ENCODE measurements at places on chromosomes 3 and 15.
A peak's percentile ranks its signal among the peaks of the same experiment; 100 is the strongest.

GRCh38 chr3:56969851-56970250 lies 90.6 kb upstream of the SPATA12 start:
- DNase-seq: no peak

DNA sequence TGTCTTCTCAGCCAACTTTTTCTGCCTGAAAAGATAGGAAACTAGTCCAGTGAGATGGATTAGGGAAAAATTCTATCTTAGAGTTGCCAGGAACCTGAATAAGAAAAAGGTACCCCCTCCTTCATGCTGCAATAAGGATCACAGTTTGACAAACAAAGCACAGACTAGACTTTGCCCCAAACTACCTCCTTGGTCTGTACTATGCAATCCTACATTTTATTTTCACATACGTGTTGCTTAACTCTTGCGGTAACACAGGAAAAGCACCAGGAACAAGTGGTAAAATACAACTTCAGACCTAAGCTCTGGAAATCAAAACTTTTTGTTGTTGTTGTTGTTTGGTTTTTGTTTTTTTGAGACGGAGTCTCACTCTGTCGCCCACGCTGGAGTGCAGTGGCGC lies 11.3 kb upstream of the IL12A start:
- DNase-seq: no peak

DNA sequence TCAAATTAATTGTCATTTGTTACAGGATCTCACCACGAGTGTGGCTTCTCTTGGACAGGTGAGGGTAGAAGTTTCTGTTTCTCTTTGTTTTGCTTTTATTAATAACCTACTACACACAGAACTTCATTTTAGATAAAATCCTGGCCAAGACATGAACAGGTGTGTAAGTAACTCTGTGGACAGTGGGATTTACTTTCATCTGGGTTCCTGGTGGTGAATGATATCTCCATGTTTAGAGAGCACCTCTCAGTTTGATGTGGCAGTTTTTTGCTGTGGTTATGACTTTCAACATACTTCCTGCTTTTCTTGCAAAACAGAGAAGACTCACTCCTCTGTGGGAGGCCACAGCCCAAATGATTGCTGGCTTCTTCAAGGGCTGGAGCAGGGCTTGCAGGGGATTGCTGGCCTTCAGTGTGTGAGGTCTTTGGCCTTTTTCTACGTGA lies 71.1 kb upstream of the XCR1 start:
- DNase-seq: no peak

GRCh38 chr3:179224584-179224983 lies 26.3 kb downstream of the KCNMB3 start:
- no peak for DNase-seq

DNA sequence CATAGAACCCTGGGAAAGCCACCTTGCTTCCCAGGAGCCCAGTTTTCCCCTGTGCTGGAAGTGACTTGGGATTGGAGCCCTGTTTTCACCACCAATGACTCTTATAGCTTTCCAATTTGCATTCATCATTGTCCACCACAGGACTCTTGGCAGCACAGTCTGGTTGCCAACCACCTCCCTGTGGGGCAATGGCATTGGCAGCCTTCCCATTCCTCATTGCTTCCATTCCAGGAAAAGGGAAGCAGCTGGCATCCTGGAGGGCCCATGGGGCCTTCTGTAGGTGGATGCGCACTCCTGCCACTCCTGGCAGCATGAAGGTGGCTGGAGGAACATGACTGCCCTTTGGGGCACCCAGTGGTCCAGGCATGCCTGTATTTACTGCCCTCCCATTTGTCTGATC lies 57.7 kb downstream of the FEM1B start:
- no peak for DNase-seq

GRCh38 chr3:13851091-13851849 lies 28.6 kb downstream of the WNT7A start:
- no peak for DNase-seq

DNA sequence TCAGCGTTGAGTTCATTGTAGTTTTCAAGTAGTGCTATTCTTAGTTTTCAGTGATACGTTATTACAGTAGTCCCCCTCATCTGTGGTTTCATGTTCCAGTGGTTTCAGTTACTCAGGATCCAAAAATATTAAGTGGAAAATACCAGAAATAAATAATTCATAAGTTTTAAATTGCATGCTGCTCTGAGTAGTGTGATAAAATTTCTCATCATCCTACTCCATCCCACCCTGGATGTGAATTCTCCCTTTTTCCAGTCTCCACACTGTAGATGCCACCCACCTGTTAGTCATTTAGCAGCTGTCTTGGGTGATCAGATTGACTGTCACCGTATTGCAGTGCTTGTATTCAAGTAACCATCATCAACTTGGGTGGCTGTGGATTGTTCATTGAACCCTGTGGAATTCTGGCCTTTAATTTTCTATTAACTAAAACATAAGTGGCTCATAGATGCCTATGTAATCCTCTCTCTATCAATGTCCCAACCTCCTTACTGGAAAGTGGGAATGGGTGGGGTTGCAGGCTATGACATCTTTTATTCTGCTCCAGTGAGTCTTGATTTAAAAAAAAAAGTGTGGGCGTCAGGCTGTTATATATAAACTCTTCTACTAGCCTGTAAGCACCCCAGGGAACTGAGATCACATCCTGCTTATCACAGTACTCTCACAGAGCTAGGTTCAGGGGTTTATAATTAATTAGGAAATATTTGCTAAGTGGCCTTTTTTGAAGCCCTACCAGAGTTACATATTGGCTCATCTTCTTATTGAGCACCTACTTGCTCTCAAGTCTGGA lies 97.5 kb downstream of the CFAP20DC start:
- DNase-seq: no peak

DNA sequence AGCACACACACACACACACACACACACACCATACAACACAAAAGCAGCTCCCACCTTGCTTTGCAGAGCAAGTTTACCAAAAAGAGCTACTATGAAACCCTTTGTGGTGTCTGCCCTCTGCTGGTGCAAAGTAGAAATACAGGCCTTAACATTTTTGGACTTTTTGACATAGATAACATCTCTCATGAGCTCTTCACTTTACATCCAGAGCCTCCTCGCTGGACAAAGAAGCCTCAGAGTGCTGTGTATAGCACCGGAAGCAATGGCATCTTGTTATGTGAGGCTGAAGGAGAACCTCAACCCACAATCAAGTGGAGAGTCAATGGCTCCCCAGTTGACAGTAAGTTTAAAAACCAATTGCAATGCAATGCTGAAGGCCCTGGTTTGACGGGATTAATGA lies 157.9 kb downstream of the CHL1 start:
- peak; percentile 1 for DNase-seq

DNA sequence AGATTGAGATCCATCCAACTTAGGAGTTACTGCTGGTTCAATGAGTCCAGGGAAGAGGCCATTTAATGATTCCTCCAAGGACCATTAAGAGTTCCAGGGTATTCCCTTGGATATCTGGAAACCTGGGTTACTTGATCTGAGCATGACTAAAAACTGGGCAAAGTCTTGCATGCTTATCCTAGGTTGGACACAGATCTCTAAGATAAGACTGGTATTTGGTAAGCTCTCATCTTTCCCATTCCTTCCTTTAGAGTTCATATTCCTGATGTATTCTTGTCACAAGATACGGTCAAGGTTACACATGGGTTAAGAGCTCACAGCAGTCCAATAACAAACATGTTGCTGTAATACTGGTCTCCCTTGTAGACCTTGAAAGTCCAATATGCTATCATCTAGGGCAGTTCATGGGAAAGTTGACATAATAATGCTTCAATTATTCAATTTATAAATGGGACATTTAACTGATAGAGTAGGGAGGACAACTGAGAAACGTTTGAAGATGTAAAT lies 301.7 kb downstream of the TIGIT start:
- no peak for DNase-seq
